ENCODE measurements at places on chromosomes 13 and 19. TPM values are rescaled to one million over a fixed set of nuclear protein-coding genes. Genes with fewer than 3 reads are reported as not detected.

GRCh38 chr19:15684828-15685227, 11.9 kb downstream of the CYP4F12 start:
- DNase-seq = no peak

DNA sequence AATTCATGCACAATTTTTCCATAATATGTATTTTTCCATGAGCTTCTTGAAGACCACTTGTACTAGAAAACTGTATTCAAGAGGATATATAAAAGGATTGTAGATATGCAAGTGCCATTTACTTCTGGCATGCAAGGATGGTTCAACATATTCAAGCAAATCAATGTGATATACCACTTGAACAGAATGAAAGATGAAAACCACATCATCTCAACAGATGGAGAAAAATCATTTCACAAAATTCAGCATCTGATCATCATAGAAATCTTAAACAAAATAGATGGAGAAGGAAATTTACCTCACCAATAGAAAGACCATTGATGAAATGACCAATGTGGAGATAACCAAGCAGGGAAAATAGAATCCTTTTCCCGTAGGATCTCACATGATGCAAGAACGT, 5.1 kb upstream of the ZNF816 start:
- DNase-seq = no peak

DNA sequence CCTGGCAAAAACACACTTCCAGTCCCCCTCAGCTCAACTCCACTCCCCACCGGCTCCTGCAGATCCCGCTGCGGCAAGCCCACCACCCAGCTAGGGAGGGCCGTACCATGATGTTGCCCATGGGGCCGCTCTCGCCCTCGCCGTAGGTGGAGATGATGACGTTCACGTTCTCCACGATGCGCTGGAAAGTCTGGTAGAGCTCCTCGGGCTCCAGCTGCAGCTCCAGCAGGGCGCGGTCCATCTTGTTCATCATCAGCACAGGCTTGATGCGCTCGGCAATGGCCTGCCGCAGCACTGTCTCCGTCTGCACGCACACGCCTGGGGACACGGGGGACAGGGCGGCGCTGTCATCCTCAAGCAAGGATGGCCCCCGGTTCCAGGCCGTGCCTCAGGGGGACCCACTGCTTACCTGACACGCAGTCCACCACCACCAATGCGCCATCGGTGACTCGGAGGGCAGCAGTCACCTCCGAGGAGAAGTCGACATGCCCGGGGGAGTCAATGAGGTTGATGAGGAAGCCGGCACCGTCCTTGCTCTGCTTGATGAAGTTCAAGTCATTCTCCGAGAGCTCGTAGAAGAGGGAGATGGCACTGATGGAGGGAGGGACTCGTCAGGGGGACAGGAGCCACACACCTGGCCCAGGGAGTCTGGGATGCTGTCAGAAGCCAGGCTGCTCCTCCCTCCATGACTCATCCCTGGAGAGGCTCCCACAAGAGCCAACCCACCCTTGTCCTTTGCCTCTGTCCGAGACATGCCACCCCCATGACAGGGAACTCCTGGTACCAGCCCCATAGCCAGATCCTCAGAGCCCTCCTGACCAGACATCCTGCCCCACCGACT, 2.3 kb downstream of the EEF2 start:
- DNase-seq = no peak

- DNase-seq = no peak
Observed at GRCh38 chr19:47152205-47152604, 21.6 kb downstream of the SAE1 start.

DNA sequence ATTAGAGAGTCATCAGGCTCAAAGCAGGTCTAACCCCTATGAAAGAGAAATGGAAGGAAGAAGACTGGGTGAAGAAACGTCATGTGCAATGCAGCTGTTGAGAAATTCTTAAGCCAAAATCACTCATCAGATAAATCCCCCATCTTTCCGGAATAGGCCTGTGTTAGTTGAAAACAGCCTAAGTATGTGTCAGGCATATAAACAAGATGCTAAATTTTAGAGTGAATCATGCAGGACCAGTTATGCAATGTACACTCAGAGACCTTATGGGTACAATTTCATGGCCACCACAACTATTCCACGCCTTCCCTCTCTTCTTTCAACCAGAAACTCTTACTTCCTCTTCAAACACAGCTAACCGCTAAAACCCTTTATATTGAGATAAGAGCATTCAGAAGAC, 717.7 kb upstream of the ATXN8OS start:
- DNase-seq = no peak

DNA sequence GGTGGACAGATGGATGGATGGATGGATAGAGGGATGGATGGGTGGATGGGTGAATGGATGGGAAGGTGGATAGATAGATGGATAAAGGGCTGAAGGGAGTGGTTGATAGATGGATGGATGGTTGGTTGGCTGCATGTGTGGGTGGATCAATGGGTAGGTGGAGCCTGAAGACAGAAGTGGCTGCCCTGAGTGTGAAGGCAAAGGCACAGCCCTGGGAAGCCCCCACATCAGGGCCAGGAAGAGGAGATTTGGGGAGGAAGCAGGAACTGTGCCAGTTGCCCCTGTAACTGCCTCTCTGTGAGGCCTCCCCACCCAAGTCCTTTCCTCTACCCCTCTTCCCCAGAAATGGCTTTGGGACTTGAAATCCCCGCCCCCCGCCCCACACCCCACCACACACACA, 43.4 kb upstream of the NFIC start:
- DNase-seq = no peak

- DNase-seq = no peak
Observed at GRCh38 chr13:51326777-51327176, 12.7 kb upstream of the SERPINE3 start.

DNA sequence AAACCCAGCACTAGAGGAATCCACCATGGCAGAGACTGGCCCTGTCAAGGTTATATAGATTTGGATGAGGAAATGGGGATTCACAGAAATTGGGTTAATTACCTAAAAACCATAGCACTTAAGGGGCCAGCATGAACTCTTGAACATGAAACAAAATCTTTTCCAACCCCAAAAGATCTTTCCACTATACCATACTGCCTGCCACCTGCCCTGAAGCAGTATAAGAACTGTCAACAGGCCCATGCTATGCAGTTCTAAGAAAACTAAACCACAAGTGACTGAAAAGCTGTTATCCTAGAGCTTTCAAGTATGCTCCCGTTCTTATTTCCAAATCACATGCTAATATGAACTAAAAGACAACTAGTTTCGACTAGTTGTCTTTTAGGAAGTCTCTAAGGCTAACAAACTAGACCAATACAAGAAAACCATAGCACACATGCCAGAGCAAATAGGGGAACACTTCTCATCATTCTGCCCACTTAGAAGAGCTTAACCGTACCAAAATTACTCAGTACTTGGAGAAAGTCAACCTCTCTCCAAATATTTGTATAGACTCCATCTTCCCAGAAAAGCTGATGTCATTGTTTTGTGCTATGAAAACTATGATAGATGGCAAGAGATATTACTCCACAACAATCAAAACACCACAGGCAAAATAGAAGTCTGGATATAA, 27.5 kb downstream of the HSPH1 start:
- no peak for DNase-seq

TMPRSS9 gene
- not detected for total RNA-seq

CYP2A7 gene
- total RNA-seq = not detected

AMER2 gene
- total RNA-seq = not detected

USE1 gene
- total RNA-seq = 28.7 TPM
